ENCODE measurements at places on chromosomes 11 and 22.

DNA sequence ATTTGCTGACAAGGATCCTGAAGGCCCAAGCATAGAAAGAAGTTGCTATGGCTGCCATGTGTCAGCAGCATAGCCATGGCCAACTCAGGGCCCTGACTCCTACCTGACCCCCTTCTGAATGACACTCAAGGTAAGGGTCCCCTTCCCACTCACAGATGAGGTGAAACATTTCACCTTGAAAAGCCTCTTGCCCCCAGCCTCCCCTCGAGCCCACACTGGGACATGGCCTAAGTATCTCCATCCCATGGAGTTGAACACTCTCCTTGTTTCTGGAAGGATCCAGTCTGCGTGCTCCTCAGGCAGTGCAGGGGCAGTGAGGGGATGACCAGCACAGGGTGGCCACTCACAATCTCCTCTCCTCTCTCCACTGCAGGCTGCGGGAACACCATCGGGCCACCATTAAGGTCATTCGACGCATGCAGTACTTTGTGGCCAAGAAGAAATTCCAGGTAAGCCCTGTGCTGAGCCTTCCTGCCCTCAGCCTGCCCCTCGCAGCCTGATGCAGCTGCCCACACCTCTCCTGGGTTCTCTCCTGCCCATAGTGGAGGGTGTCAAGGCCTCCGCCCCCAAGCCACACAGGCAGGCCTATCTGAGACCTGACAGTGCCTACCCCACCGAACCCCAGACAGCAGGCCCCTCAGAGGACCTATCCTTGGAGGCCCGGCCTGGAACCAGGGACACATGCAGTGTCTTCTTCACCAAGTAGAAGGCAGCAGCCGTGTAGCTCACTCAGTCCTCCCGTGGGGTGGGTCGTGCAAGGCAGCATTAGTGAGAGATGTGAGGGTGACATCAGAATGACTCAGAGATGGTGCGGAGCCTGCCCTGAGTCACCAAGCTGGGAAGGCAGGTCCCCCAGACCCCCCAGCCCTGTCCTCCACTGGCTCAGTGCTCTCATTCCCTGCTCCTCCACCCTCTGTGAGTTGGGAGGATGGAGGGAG lies 68.9 kb upstream of the KCNQ1OT1 start:
- peak; percentile 78 for DNase-seq
- peak overlapping the region; percentile 21 for H3K27ac ChIP-seq
- no peak overlapping the region for H3K4me3 ChIP-seq
- peaks cover 21% of the 10 kb centered on the region for H3K27me3 ChIP-seq

DNA sequence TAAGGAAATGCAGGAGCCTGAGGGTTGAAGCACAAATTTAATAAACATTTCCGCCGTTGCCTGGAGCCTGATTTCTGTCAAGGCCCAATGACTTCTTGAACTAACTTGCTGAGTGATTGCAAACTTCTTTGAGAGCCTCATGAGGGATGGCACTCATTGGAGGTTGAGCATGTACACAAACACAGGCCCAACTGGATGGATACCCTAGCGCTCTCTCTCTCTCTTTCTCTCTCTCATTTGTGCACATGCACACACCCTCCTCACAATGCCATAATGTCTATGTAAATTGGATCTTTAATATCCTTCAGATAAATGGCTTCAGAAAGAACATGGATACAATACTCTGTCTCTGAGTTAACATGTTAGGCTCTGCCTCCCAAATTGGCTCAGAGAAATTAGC lies 597.7 kb upstream of the CADM1 start:
- H3K4me1 ChIP-seq, result no peaks in the 10 kb centered on the region
- H3K27me3 ChIP-seq, result no peaks in the 10 kb centered on the region
- H3K4me3 ChIP-seq, result no peak overlapping the region
- H3K27ac ChIP-seq, result no peak overlapping the region
- no peaks in the 10 kb centered on the region for H3K36me3 ChIP-seq

DNA sequence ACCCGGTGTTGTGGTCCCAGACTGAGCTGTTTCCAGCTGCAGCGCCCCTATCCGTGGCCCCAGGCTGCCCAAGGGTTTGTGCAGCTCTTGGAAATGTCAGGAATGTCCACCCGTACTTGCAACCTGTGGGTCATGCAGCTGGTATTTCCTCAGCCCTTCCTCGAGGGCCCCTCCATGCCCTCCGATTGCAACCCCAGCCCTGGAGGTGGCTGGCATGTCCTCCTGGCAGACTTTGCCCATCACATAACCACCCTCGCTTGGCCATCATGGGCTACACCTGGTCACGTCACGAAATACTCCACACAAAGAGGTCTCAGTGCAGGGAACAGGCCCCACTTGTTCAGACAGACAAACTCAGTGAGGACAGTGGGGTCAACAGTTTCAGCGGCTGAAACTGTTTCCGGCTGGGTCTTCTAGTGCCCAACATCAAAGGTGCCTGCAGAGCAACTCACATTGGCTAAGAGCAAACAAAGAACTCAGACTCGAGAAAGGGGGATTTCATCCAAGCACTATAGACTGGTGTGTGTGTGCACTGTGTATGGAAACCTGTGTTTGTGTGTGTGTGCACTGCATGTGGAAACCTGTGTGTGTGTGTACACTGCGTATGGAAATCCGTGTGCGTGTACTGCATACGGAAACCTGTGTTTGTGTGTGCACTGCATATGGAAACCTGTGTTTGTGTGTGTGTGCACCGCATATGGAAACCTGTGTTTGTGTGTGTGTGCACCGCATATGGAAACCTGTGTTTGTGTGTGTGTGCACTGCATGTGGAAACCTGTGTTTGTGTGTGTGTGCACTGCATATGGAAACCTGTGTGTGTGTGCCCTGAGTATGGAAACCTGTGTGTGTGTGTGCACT lies 72.8 kb upstream of the CCND1 start:
- no peak overlapping the region for H3K4me3 ChIP-seq
- H3K36me3 ChIP-seq, result no peaks in the 10 kb centered on the region
- H3K4me1 ChIP-seq, result peaks cover 6% of the 10 kb centered on the region
- peak; percentile 3 for DNase-seq
- H3K27ac ChIP-seq, result no peak overlapping the region

- no peaks in the 10 kb centered on the region for H3K27me3 ChIP-seq
- H3K4me1 ChIP-seq, result peaks cover 41% of the 10 kb centered on the region
- DNase-seq, result peak; percentile 39
- no peak overlapping the region for H3K27ac ChIP-seq
- no peak overlapping the region for H3K4me3 ChIP-seq
Measured at GRCh38 chr11:74322667-74323066, 11.2 kb upstream of the P4HA3 start.

DNA sequence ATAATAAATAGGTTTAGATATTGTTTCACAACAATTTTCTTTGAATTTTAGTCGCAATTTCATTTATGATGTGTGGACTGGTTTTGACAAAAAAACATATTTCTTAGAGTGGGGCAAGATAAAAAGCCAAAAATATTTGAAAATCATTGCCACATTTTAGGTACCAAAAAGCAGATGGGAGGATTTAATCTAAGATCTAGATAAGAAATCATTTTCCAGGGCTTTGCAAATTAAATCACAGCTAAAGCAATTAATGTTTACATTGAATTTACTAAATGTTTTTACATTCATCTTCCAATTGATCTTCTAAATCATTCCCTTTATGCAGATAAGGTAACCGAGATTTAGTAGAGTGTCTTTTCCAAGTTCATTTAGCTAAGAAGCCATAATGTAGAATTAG lies 1386.0 kb upstream of the TENM4 start:
- H3K27me3 ChIP-seq, result no peaks in the 10 kb centered on the region
- H3K4me1 ChIP-seq, result no peaks in the 10 kb centered on the region
- no peak overlapping the region for H3K4me3 ChIP-seq
- no peaks in the 10 kb centered on the region for H3K36me3 ChIP-seq
- DNase-seq, result no peak
- no peak overlapping the region for H3K27ac ChIP-seq

GRCh38 chr11:119910051-119910450 lies 181.1 kb upstream of the NECTIN1 start:
- no peak overlapping the region for H3K4me3 ChIP-seq
- H3K27me3 ChIP-seq, result peaks cover 6% of the 10 kb centered on the region
- no peaks in the 10 kb centered on the region for H3K4me1 ChIP-seq
- no peak for DNase-seq

DNA sequence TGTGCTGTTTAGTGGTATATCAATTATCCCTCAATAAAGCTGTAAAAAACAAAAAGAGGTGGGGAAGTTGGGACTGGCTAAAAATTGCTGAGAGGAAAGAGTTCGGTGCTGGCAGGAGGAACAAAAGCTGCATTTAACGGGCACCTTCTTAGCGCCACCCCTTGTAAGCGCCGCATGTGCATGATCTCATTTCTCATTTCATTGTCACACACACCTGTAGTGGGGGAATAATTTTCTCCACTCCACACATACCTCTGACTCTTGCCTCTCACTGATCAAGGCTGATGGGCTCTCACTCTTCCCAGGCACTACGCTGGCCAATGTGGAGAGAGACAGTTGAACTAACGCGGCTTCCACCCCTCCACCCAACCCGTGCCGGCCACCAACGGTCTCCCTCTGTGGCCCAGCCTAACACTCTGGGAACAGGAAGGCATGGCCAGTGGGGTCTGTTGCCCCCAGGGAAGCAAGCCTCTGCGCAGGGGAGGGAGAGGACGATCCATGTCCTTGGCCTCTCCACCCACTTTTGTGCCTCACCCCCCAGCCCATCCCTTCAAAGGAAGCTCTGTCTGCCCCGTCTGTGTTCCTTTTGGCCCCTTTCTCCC lies 186.7 kb upstream of the SYT13 start:
- H3K4me3 ChIP-seq, result no peak overlapping the region
- no peak for DNase-seq
- no peak overlapping the region for H3K27ac ChIP-seq
- H3K27me3 ChIP-seq, result no peaks in the 10 kb centered on the region

DNA sequence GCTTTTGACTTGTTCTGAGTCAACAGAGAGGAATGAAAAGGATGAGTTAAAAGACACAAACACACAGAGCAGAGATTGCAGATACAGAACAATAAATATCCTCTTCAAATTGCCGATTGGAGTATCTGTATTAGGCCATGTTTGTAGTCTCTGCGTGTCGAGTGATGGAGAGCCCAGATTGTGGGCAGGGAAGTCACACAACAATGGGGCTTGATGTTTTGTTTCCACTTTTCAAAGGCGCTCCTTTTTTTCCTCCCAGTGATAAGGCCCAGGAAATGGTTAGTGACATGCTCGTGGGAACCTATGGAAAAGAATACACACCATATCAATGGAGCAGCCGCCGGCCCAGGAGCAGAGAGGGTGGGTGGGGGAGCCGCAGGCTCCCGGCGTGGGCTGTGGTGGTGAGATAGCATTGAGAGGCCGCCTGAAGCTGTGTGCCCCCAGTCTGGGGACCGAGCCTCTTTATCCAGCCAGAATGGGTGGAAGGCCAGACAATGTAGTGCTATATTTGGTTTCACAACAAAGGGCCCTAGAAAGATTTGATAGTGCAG lies 555.9 kb downstream of the INSC start:
- no peak overlapping the region for H3K4me3 ChIP-seq
- H3K36me3 ChIP-seq, result no peaks in the 10 kb centered on the region
- H3K4me1 ChIP-seq, result peaks cover 3% of the 10 kb centered on the region
- no peak overlapping the region for H3K27ac ChIP-seq

DNA sequence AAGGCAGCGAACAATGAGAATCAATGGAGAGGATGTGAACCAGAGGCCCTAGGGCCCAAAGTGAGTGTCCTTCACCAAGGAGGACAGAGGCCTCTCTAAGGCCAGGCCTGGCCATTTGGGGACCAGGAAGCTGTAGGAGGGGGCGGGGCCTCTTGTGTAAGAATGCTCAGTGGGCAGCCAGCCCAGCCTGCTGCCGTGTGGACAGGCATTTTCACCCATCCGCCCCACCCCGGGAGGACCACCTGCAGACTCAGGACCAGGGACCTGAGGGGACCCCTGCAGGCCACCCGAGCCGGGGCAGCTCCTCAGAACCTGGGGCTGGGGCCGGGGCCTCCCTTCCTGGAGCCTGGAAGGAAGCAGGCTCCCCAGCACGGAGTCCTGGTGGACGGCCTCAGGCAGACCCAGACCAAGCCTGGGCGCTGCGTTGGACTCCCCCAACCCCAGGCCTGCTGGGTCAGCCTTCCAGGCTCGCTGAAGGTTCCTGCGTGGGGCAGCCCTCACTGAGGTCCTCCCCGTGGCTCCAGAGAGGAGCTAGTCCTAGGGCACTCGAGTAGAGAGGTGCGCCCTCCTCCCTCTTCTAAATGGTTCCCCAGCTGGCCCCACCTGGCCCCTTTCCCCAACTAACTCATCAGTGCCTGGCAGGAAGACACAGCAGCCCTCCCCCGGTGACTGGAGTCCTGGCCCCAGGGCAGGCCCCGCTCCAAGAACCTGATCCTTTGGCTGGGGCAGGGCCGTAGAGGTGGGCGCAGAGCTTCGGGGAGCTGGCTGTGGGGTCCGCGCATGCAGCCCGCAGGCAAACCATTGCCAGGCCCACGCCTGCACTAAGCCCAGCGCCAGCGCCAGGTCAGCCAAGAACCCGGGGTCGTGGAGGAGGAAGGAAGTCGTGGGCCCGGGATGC lies 1.5 kb upstream of the TRABD start:
- H3K4me3 ChIP-seq, result no peak overlapping the region
- no peaks in the 10 kb centered on the region for H3K27me3 ChIP-seq
- no peak overlapping the region for H3K27ac ChIP-seq
- peaks cover 14% of the 10 kb centered on the region for H3K4me1 ChIP-seq
- H3K36me3 ChIP-seq, result no peaks in the 10 kb centered on the region
- DNase-seq, result peak; percentile 32

GRCh38 chr11:130773244-130773820 lies 142.9 kb downstream of the SNX19 start:
- peaks cover 41% of the 10 kb centered on the region for H3K4me1 ChIP-seq
- H3K27ac ChIP-seq, result no peak overlapping the region
- no peaks in the 10 kb centered on the region for H3K36me3 ChIP-seq

GRCh38 chr11:2987881-2988861 lies 4.0 kb downstream of the NAP1L4 start:
- H3K4me3 ChIP-seq, result peak overlapping the region; percentile 95
- H3K36me3 ChIP-seq, result no peaks in the 10 kb centered on the region
- no peak for DNase-seq
- H3K27me3 ChIP-seq, result no peaks in the 10 kb centered on the region

GRCh38 chr11:83175815-83176214 lies 17.7 kb upstream of the ANKRD42 start:
- H3K27me3 ChIP-seq, result no peaks in the 10 kb centered on the region
- H3K27ac ChIP-seq, result no peak overlapping the region
- no peak for DNase-seq
- no peak overlapping the region for H3K4me3 ChIP-seq
- peaks cover 3% of the 10 kb centered on the region for H3K4me1 ChIP-seq
- H3K36me3 ChIP-seq, result peaks cover 44% of the 10 kb centered on the region

DNA sequence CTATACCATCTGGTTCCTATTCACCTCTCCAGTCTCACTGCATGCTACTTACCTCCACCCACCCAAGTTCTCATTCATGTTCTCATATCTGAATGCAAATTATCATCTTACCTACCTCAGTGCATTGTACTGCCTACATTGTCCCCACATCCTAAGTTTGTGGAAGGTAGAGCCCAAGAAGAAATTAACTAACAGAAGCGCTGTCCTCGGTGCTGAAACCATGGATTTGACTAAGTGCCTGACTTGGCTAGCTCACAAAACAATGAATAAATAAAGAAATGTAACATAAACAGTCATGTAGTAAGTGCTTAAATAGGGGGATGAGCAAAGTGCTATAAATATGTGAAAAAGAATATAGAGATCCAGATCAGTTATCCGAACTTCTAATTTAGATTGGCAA lies 63.2 kb downstream of the GRIA4 start:
- no peak overlapping the region for H3K4me3 ChIP-seq
- H3K27me3 ChIP-seq, result no peaks in the 10 kb centered on the region
- no peaks in the 10 kb centered on the region for H3K4me1 ChIP-seq
- no peaks in the 10 kb centered on the region for H3K36me3 ChIP-seq
- peak; percentile 50 for DNase-seq
- no peak overlapping the region for H3K27ac ChIP-seq
